ENCODE measurements at places on chromosomes 1 and 21.

GRCh38 chr1:185768371-185768770, 34.2 kb downstream of the HMCN1 start:
- no peak for DNase-seq

- DNase-seq, result no peak
Observed at GRCh38 chr1:117608115-117608615, 2.3 kb downstream of the TENT5C start.

GRCh38 chr1:98384461-98385141, 276.9 kb upstream of the SNX7 start:
- no peak for DNase-seq

DNA sequence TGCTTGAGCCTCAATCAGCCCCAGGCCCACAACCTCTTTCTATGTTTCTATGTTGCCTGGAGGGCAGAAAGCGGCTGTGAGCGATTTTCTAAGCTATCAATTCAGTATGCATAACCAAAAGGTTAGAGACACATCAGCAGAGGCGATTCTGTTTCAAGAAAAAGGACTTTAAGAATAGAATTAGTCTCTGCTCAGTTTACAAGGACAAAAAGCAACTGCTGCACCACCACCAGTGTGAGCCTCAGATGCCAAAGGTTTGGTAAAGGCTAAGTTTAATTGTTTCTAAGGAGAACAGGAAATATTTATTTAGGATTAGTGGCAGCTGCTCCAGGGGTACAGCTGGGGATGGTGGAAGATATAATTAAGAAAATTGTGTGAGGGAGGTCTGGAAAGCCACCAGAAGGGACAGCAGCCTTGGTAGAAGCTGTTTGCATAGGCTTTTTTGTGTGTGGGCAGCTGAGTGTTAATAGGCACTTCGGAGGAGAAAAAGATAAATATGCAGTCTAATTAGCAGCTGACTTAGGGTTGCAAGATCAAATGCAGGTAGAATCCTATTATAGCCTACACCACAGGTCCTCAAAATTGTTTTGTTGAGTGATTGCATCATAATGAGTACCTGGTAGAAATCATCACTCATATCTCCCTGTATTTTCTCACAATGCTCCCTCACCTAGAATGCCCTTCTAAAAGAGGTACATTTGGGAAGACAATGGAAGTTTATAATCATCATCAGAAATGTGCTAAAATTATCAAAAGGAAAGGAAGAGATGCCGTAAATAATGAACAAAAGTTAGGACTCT, 35.8 kb downstream of the ZC3H11B start:
- no peak for DNase-seq

- DNase-seq, result no peak
Observed at GRCh38 chr1:76035053-76035452, 39.5 kb upstream of the ST6GALNAC3 start.

GRCh38 chr21:36656138-36656537, 42.8 kb upstream of the SIM2 start:
- DNase-seq, result no peak

- no peak for DNase-seq
Observed at GRCh38 chr1:30034627-30035521, 688.5 kb downstream of the MATN1 start.

- DNase-seq, result peak; percentile 64
Observed at GRCh38 chr1:205325334-205325884, 3.9 kb upstream of the NUAK2 start.

DNA sequence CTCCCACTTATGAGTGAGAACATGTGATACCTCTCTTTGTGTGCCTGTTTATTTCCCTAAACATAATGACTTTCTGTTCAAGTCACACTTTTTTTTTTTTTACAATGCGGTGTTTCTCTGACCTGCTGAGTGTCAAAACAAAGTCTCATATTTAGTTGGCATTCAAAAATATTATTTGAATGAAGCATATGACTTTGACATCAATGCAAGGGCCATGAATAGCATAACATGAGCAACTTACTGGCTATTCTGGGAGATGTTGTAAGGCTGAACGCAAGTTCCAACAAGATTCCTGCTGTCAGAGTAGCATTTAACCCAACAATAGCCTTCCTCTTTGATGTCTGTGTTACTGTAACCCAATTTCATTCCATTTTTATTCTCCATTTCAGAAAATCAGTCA, 2.0 kb upstream of the KRTAP19-1 start:
- no peak for DNase-seq

- no peak for DNase-seq
Observed at GRCh38 chr1:229856009-229856650, 210.9 kb upstream of the GALNT2 start.

GRCh38 chr1:39205102-39205780, 746 bp downstream of the MACF1 start:
- no peak for DNase-seq

GRCh38 chr1:9439074-9439761, 100.0 kb upstream of the SLC25A33 start:
- DNase-seq, result no peak

GRCh38 chr1:106681939-106682522, 374.4 kb upstream of the PRMT6 start:
- DNase-seq, result no peak

DNA sequence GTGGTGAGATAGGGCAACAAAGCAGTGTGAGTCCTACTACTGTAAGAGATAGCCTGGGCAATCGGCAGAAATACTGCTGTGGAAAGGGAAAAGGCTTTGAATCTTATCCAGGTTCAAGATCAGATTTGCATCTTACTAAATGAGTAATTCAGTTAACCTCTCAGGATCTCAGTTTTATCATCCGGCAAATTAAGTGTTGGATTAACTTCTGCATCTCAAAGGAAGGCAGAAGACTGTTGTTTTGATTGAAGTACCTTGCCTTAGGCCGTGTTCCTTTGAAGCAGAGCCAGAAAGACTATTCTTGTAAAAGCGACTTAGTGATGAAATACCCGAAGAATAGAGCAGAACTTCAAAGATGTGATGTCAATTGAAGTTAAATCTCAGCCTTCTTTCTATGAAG, 612.9 kb upstream of the USP24 start:
- DNase-seq, result no peak

- DNase-seq, result no peak
Observed at GRCh38 chr1:208511242-208511860, 267.2 kb upstream of the PLXNA2 start.

DNA sequence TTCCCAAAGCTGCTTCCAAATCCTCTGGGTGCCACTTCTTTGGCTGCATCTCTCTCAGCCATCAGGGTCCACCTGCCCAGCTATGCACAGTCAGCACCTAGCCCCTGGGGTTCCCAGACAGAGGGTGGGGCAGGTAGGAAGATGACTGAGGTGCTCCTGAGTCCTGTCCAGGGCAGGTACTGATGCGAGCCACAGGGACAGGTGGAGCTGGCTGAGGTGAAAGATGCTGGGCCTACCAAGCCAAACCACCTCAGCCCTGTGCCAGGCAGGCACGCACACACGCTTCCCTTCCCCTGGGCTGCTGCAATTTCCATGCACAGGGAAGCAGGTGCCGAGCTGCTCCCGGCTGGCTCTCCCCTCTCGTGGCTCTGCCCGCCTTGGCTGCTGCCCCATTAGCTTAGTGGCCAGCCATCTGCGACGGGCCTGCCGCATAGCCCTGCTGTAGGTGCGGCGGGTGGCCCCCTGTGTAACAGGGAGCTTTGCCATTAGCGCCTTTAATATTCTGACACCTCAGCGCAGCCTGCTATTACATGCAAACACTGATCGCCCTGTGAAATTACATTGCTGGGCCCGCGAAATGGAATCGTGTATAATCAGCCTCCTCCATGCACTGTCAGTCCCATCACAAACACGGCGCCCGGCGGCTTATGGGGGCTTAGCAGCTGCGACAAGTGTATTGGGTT, 38.9 kb downstream of the DMAP1 start:
- DNase-seq, result no peak

GRCh38 chr1:24369199-24369598, 44.4 kb downstream of the STPG1 start:
- DNase-seq, result no peak

- no peak for DNase-seq
Observed at GRCh38 chr1:50155541-50155940, 46.8 kb downstream of the ELAVL4 start.

GRCh38 chr21:26388731-26389231, 184.3 kb downstream of the CYYR1 start:
- peak; percentile 68 for DNase-seq

- no peak for DNase-seq
Observed at GRCh38 chr1:168907786-168908348, 178.9 kb upstream of the DPT start.

GRCh38 chr1:27575840-27576331, 28.1 kb downstream of the AHDC1 start:
- no peak for DNase-seq

DNA sequence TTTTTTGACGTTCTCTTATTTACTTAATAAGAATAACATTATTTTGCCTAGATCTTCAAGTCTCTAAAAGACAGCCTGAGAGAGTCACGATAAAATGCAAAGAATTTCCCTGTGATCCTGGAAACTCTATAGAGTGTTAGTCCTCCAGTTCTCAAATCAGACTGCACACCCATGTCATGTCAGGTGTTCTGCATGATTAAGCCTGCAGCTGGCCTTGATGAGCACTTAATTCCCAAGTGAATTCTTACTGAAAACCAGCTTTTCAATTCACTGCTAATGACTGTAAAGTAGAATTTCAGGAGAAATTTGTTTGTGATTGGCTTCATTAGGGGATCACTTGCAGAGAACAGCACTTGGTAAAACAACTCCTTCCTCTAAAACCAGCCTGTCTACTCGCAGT, 41.9 kb downstream of the CHML start:
- DNase-seq, result no peak

DNA sequence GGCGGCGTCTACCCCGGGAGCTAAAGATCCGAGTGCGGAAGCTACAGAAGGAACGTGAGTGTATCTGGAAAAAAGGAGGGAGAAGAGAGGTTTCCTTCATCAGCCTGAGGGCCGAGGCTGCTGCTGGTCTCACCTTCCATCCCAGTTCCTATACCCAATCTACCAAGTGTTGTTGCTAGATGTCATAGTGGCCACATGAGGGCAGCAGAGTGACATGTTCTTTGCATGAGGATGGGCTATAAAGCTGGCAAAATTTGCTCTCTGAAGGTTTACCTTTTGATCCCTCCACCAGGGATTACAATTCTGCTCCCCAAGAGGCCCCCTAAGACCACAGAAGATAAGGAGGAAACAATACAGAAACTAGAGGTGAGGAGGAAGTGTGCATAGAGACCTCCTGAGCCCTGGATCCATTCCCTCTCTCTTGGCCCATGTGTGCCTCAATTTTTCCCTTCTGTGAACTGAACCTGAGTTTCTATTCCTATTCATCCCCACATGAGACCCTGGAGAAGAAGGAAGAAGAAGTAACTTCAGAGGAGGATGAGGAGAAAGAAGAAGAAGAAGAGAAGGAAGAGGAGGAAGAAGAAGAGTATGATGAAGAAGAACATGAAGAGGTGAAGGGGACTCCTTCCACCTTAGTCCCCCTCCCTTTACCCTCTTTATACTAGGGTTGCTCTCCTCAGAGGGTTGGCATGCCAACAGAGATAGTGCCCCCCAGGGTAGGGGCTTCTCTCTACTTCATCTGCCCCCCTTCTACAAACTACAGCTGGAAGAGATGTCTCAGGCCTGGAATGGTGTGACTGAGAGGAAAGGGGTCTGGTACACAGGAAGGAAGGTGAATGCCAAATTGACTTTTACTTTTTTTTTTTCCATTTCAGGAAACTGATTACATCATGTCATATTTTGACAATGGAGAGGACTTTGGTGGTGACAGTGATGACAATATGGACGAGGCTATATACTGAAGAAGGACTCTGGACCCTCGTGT, 13.3 kb downstream of the POLR3GL start:
- no peak for DNase-seq

DNA sequence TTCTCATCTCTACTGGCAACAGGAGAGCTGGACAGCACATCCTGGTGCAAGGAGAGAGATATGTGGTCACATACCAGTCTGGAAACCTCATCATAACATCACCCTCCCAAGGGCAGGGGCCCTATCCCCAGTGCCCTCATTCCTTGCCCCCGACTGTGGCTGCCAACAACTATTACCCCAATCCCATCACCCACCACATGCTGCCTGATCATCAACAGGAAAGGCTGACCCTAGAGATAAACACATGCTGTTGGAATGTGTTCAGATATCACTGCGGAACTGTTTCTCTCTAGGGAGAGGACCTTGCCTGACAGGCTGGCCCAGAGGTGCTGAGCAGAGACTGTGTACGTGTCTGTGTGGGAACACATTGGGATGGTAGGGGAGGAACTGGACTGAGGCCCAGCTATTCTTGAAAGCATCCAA, 4.5 kb upstream of the INKA2 start:
- DNase-seq, result peak; percentile 87

DNA sequence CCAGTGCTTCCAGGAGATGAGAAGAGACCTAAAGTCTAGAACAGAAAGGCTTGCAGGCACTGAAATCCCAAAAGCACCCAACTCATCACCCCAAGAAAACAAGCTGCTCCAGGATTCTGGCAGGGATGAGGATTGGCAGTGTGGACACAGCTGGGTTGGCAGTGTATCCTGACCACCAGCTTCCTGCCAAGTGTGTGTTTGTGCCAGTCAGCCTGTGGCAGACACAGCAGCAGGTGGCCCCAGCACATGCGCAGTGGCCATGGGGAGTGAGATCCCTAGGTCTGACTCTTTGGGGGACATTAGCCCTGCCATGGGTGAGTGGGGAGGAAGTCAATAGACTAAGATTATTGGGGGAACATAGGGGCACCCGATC, 8.7 kb upstream of the SNAPIN start:
- DNase-seq, result no peak

DNA sequence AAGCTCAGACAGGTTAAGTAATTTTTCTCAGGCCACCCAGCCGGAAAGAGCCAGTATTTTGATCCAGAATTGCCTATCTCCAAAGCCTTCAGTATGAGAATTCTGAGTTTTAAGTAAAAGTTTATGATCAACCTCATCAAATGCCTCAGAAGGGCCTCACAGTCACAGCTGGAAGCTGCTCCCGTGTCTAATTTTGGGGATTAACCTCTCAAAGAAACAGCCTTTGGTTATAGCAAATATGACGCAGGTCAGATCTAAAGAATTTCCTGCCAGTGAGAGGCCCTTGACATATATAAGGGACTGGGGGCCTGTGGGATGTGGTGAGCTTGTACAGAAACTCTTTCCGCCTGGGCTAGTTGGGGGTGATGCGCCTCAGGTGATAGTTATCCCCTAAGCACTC, 2.3 kb downstream of the EXTL1 start:
- no peak for DNase-seq

GRCh38 chr1:208172423-208173145, 71.6 kb downstream of the PLXNA2 start:
- no peak for DNase-seq
